ENCODE measurements at places on chromosomes 1 and 21. TPM values are rescaled to one million over a fixed set of nuclear protein-coding genes. Genes with fewer than 3 reads are reported as not detected.

UBXN10 gene
- total RNA-seq: 0.69 TPM

AADACL3 gene
- total RNA-seq: 1.5 TPM

LMX1A gene
- total RNA-seq: not detected

IGSF9 gene
- 27.6 TPM for total RNA-seq

C8B gene
- total RNA-seq: not detected

DNA sequence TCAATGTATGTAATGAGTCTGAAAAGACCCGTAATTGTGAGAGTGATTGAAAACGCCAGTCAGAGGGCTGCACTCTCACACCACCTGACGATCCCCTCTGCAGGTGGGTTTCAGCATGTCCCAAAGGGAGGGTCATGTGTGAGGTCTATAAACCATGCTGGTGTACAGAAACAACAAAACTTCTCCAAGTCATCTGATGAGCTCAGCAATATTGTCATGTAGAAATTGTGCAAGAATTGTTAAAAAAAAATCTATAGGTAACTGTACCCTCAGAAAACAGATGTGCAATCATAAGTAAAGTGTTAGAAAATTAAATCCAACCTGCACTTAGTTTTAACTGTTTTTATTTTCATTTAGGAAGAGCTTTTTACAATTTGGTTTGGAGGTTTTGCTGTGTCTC, 152.5 kb downstream of the PCBP3 start:
- no peak overlapping the region for H3K4me3 ChIP-seq
- H3K4me1 ChIP-seq: no peaks in the 10 kb centered on the region
- H3K27ac ChIP-seq: no peak overlapping the region
- DNase-seq: no peak

- DNase-seq: no peak
- no peaks in the 10 kb centered on the region for H3K27me3 ChIP-seq
- H3K4me1 ChIP-seq: peaks cover 18% of the 10 kb centered on the region
Observed at GRCh38 chr1:98672189-98672588, 10.7 kb downstream of the SNX7 start.

GRCh38 chr1:111509997-111510375, 6.6 kb upstream of the ADORA3 start:
- peaks cover 5% of the 10 kb centered on the region for H3K27me3 ChIP-seq
- no peaks in the 10 kb centered on the region for H3K36me3 ChIP-seq
- DNase-seq: no peak
- H3K4me1 ChIP-seq: peaks cover 12% of the 10 kb centered on the region
- no peak overlapping the region for H3K27ac ChIP-seq
- H3K4me3 ChIP-seq: no peak overlapping the region

- H3K4me3 ChIP-seq: no peak overlapping the region
- no peak overlapping the region for H3K27ac ChIP-seq
- DNase-seq: no peak
- no peaks in the 10 kb centered on the region for H3K27me3 ChIP-seq
- no peaks in the 10 kb centered on the region for H3K36me3 ChIP-seq
Observed at GRCh38 chr21:22679207-22679606, 1681.0 kb downstream of the NCAM2 start.

DNA sequence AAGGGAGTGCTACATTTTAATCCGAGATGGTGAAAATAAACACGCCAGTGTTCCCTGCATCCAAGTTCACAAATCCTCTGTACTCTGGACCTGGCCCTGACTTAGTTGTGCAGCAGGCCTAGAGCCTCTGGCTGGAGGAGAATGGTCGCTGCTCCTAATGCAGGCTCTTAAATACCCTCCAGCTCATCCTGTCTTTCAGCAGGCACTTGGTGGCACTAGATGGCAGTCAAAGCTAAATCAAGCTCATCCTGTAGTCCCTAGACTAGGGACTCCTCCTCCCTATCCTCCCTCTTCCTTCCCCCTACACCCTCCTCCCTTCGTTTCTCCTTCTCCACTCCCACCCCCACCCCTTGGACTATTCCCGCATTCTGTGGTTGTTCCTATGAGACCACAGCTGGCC, 41.6 kb upstream of the MTR start:
- DNase-seq: peak; percentile 71
- no peaks in the 10 kb centered on the region for H3K4me1 ChIP-seq
- no peak overlapping the region for H3K4me3 ChIP-seq
- H3K27ac ChIP-seq: no peak overlapping the region

- H3K27me3 ChIP-seq: no peaks in the 10 kb centered on the region
- no peak for DNase-seq
- H3K27ac ChIP-seq: no peak overlapping the region
- no peak overlapping the region for H3K4me3 ChIP-seq
Observed at GRCh38 chr1:162218975-162219374, 149.5 kb downstream of the NOS1AP start.

GRCh38 chr1:89608319-89608983, 24.5 kb upstream of the LRRC8C start:
- no peak for DNase-seq
- peaks cover 11% of the 10 kb centered on the region for H3K4me1 ChIP-seq
- no peaks in the 10 kb centered on the region for H3K27me3 ChIP-seq
- no peak overlapping the region for H3K4me3 ChIP-seq

DNA sequence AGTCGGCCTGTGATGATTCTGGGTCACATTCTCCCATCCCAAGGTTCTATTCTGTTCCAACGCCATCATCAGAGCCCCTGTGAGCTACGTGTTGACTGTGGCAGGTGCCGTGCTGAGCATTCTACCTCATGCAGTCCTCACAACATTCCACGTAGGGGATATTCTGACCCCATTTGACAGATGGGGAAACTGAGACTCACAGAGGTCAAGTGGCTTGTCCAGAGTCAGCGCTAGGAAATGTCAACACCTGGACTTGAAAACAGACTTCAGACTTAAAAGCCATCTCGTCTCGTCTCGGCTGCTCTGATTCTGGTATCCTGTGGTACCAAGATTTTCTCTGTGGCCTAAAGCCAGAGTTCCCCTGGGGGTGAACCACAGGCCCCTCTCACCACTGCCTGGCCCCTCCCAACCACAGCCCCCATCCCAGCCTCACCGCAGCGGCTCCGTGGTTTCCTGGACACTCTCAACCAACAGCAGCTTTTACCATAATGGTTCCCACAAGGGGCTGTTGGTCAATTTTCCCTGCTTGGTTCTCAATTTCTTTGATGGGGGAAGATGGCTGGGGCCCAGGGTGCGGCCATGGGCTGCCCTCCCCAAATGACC, 39.6 kb downstream of the SDC3 start:
- no peak for DNase-seq
- H3K4me3 ChIP-seq: no peak overlapping the region
- 0 out of 2 replicates have a peak, but pooled peaks cover 9% of the 10 kb centered on the region for H3K4me1 ChIP-seq

- no peaks in the 10 kb centered on the region for H3K27me3 ChIP-seq
- no peak overlapping the region for H3K27ac ChIP-seq
- H3K36me3 ChIP-seq: no peaks in the 10 kb centered on the region
- H3K4me1 ChIP-seq: peaks cover 15% of the 10 kb centered on the region
Observed at GRCh38 chr1:233389169-233389568, 61.6 kb downstream of the MAP3K21 start.

GRCh38 chr1:22953057-22953739, 19.5 kb downstream of the LACTBL1 start:
- DNase-seq: peak; percentile 62
- no peaks in the 10 kb centered on the region for H3K36me3 ChIP-seq
- H3K27me3 ChIP-seq: peaks cover 38% of the 10 kb centered on the region
- H3K4me3 ChIP-seq: peak overlapping the region; percentile 51

DNA sequence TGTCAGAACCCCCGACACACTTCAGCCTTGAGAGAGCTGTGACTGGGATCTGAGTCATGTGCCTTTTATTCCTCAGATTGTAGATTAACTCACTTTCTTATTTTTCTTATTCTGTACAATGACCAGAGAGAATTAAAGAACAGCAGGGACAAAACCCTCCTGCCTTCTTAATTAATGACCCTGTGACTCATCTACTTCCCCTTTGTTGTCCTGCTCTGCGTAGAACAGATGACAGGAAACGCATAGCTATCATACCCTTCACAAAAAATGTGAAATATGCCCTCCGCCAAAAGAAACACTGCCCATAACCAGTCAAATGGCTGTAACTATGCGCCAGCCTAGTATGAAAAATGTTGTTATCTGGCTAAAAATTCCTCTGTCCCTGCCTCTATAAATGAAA, 9.1 kb upstream of the PADI2 start:
- H3K4me1 ChIP-seq: peaks cover 20% of the 10 kb centered on the region
- DNase-seq: peak; percentile 54
- H3K4me3 ChIP-seq: no peak overlapping the region
- H3K27me3 ChIP-seq: no peaks in the 10 kb centered on the region
- H3K36me3 ChIP-seq: no peaks in the 10 kb centered on the region

DNA sequence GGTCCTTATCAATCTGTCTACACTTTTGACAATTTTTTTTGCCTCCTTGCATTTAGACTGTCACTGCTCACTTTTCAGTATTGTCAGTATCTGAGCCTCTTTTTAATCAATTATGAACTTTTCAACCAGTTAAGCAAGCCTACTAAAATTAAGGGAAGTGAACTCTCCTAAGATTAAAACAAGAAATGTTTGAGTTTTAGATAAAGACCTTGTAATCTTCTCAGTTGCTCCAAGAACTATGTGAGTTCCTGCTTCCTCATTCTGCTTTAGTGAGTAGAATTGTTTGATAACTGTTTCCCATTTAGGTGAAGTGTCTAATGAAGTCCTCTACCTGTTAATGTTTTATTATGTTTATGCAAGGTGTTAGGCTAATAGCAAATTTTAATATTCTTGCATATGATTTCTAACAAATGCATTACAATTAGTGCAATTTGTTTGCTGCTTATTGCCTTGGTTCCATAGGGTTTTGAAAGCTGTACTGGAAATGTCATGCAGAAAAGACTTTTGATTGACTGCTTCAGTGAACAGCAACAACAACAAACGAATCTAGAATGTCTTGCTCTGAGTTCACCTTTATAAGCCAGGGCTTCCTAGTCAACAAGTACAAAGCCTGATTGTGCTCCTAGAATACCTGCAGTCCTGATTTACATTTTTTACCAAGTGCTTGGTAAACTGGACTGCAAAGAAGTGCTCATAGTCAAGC, 40.9 kb downstream of the PLA2G4A start:
- H3K4me3 ChIP-seq: no peak overlapping the region
- no peaks in the 10 kb centered on the region for H3K27me3 ChIP-seq
- no peaks in the 10 kb centered on the region for H3K36me3 ChIP-seq
- no peak overlapping the region for H3K27ac ChIP-seq
- no peak for DNase-seq

DNA sequence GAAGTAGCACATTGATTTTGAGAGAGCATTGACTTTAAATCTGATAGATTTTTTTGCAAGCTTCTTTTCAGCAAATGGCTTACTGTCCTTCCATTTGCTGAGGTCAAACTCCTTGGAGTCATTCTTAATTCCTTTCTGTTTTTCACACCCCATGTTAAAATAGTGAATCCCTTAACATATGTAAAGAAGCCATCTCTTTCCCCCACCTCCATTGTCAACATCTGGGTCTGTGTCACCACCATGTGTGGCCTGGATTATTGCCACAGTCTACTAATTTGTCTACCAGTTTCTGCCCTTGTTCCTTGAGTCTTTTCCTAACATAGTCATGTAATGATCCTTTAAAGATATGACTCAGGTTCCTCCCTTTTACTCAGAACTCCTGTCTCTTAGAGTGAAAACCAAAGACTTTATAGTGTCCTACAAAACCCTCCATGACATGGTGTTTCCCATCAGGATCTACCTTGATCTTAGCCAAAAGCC, 104.7 kb downstream of the ST6GALNAC3 start:
- H3K27me3 ChIP-seq: no peaks in the 10 kb centered on the region
- H3K4me1 ChIP-seq: peaks cover 13% of the 10 kb centered on the region
- DNase-seq: no peak
- no peaks in the 10 kb centered on the region for H3K36me3 ChIP-seq
- no peak overlapping the region for H3K27ac ChIP-seq

- no peaks in the 10 kb centered on the region for H3K36me3 ChIP-seq
- H3K4me1 ChIP-seq: no peaks in the 10 kb centered on the region
- no peak overlapping the region for H3K27ac ChIP-seq
- no peak for DNase-seq
- no peaks in the 10 kb centered on the region for H3K27me3 ChIP-seq
- H3K4me3 ChIP-seq: no peak overlapping the region
Observed at GRCh38 chr21:23890652-23891051, 1716.6 kb downstream of the MRPL39 start.
